Activated T-cell treated with anti-CD3 and anti-CD28 coated beads, Interleukin-2, amount 50 U/mL, for 24 hours (primary cell): ENCODE measurements at places on chromosomes 1 and 21.

DNA sequence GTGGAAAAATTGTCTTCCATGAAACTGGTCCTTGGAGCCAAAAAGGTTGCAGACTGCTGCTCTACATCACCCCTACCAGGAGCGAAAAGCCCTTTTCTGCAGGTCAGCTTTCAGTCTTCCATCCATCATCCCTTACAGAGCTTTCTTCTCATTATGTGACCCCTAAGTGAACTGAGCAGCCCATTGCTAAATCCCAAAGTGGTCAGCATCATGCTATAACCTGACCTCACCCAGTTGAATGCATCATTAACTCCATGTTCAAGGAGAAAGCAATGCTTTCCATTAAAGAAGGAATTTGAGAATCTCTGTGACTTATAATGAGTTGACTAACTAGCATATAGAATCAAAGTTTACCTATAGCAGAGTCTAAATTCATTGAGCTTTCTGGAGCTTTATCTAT, 10.4 kb upstream of the IL24 start:
- no peak overlapping the region for H3K4me3 ChIP-seq
- no peaks in the 10 kb centered on the region for H3K36me3 ChIP-seq
- peaks cover 36% of the 10 kb centered on the region for H3K4me1 ChIP-seq
- H3K27me3 ChIP-seq = no peaks in the 10 kb centered on the region

DNA sequence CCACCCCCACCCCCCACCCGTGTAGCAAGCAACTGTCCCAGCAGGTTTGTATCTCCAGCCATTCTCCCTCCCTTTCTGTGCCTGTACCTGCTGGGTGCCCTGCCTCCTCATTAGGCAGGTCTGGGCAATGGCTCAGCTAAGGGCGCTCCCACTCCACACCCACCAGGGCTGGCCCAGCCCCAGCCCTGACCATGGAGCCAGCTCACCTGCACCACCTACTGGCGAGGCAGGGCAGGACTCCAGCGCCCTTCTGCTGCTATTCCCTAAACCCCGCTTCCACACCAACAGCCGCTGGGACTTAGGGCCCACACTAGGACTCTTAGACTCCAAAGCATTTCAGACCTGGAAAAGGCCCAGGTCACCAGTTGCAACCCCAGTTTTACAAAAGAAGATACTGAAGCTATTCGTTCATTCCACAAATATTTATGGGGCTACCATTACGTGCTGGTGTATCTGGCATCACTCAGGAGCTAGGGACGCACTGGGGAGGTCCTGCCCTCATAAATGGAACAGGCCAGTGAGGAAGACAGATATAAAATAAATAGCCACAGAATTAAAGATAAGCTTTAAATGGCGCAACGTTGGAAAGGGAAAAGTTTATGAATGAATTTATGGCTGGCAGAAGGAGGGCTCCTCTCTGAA, 24.0 kb downstream of the PGLYRP3 start:
- DNase-seq = no peak
- H3K27me3 ChIP-seq = peaks cover 8% of the 10 kb centered on the region
- H3K36me3 ChIP-seq = no peaks in the 10 kb centered on the region
- H3K4me3 ChIP-seq = no peak overlapping the region

DNA sequence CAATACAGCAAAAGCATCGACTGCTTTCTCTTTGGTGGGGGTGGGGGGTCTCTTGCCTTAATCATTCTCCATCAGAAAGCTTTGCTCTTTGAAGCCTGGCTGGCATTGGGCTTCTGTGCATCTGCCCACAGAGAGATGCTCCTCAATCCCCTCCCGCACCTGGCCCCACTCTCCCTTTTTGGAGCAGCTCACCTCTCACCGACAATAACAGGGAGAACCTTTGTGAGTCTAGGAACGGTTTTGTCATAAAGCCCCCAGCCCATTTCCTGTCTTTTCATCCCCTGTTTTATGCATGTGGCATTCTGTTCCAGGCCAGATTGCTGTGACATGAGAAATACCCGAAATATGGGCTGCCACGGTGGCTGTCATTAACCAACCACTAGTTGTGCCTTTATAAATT, 469.0 kb upstream of the VAMP3 start:
- no peaks in the 10 kb centered on the region for H3K4me1 ChIP-seq
- no peak for DNase-seq
- no peak overlapping the region for H3K4me3 ChIP-seq
- no peaks in the 10 kb centered on the region for H3K36me3 ChIP-seq
- H3K27me3 ChIP-seq = peaks cover 11% of the 10 kb centered on the region

DNA sequence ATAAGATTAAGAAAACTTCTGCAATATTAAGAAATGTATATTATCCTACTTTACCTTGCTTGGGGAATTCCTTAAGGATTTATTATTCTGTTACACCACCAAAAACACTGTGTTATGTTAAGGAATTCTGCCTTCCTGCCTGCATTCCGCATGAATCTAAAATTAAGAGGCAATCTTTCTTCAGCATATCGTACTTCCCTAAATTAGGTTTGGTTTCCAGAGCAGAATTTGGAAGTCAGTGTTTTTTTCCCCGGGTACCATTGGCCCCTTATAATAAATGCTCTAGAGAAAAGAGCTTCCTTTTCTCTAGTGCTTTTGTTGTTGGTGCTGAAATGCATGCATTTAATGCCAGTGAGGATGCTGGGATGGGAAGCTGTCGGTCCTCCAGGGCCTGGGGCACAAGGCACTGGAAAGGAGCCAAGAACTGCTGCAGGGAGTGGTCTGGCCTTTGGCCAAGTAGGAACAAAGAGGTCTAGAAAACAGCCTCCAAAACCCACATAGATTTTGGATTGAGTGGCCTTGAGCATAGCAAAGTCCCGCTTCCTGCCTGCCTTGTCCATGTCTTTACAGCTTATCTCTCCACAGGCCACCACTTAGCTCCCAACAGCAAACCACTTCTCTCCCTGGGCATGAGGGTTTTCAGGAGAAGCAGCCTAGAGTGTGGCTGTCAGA, 69.9 kb downstream of the RRAGC start:
- no peak overlapping the region for H3K27ac ChIP-seq
- no peak for DNase-seq
- no peaks in the 10 kb centered on the region for H3K4me1 ChIP-seq
- H3K4me3 ChIP-seq = no peak overlapping the region
- no peaks in the 10 kb centered on the region for H3K36me3 ChIP-seq

DNA sequence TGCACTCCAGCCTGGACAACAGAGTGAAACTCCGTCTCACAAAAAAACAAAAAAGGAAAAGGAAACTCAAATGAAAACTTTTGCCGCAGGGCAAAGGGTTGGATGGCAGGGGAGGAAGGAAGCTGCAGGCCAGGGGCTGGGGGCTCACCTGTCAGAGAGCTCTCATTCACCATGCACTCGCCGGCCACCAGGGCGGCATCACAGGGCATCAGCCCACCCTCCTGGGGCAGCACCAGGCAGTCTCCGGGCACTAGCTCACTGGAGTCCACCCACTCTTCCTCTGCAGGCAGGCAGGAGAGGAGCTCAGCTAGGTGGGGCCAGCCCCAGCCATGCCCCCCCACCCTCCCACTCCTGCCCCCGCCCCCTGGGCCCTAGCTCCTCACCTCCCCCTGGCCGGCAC, 11.9 kb downstream of the ATP13A2 start:
- no peaks in the 10 kb centered on the region for H3K27me3 ChIP-seq
- H3K27ac ChIP-seq = no peak overlapping the region
- no peak for DNase-seq
- H3K4me1 ChIP-seq = no peaks in the 10 kb centered on the region
- peaks cover 77% of the 10 kb centered on the region for H3K36me3 ChIP-seq

DNA sequence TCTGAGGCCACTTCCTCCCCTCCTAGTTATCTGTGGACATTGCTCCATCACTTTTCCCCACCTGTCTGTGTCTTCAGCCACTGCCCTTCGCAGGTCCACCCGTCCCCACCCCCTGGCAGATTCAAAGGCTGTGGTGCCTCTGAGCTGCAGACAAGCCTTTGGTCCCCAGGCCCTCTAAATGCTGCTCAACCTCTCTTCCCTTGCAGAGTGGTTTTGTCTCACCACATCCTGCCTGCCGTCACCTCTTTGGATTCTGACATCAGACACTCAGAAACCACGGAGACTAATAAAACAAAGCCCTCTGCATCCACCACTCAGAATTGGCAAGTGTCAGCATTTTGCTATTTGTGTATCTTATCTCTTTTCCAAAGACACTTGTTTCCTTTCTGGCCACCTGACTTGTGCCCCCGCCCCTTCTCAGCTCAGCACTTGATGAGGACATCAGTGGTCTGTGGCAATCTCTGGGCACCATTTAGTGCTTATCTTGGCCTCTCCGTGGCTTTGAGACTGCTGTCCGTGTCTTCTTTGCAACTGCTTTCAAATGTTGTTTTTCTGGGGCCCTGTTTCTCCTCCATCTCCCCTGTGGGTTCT, 7.7 kb downstream of the CNIH3 start:
- H3K36me3 ChIP-seq = no peaks in the 10 kb centered on the region
- peaks cover 31% of the 10 kb centered on the region for H3K4me1 ChIP-seq
- peak overlapping the region; percentile 81 for H3K27ac ChIP-seq
- peak overlapping the region; percentile 36 for H3K4me3 ChIP-seq

DNA sequence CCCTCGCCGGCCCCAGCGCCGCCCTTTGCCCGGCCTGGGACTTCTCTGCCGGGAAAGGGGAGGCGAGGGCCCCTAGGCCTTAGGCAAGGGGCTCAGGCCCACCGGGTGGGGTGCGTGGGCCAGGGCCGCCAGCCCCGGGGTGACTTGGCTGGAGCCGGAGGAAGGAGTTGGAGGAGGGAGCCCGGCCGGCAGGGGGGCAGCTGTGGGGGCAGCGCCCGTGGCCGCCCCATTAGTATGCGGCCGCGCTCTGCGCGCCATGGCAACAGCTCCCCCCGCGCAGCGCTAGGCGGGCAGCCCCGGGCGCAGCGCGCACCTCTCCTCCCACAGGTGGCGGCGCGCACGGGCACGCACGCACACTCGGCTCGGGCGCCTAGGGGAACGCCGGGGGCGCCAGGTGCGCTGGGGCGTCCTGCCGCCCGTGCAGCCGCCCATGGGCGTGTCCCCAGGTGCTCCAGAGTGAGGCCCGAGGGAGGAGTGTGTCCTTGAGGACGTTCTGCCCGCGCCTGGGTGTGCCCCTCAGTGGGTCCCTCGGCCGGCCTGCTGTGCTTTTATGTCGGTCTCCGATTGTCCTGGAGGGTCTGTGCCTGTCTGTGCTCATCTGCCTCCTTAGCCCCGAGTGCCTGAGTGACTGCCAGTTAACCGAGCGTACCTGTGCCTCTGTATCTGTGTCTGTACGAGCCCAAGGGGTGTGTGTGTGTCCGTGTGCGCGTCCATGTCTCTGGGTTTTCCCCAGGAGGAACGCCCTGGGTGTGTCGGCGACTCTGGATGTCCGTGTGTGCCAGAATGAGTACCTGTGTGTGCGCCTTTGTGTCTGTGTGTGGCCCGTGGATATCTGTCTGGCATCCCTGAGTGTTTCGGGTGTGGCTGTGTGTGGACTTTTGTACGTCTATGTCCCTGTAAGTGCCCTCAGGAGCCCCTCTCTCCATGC, 38.2 kb upstream of the WASF2 start:
- H3K4me3 ChIP-seq = peak overlapping the region; percentile 64
- H3K27me3 ChIP-seq = no peaks in the 10 kb centered on the region
- peaks cover 54% of the 10 kb centered on the region for H3K4me1 ChIP-seq
- H3K27ac ChIP-seq = peak overlapping the region; percentile 58
- peak; percentile 73 for DNase-seq

DNA sequence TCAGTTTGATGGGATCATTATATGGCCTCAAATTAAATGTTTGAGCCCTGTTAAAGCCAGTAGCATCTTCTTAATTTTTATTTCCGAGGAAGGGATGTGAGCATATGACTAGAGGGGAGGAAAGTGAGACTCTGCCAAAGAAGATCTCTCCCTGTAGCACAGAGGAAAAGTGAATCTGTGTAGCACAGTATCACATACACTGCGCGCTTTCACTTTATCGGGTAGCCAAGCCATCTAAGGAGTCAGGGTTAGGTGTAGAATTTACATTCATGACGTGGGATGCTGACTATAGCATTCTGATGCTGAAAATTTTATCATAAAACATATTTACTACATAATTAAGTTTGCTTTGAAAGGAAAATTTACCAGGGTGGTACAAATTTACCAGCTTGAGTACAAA, 24.0 kb downstream of the LRRC8D start:
- peak overlapping the region; percentile 91 for H3K4me3 ChIP-seq
- H3K36me3 ChIP-seq = peaks cover 61% of the 10 kb centered on the region
- no peak for DNase-seq
- H3K4me1 ChIP-seq = peaks cover 74% of the 10 kb centered on the region

GRCh38 chr1:162944974-162945674, 84.1 kb upstream of the CCDC190 start:
- H3K27me3 ChIP-seq = peaks cover 31% of the 10 kb centered on the region
- no peaks in the 10 kb centered on the region for H3K36me3 ChIP-seq
- DNase-seq = no peak
- H3K27ac ChIP-seq = no peak overlapping the region

DNA sequence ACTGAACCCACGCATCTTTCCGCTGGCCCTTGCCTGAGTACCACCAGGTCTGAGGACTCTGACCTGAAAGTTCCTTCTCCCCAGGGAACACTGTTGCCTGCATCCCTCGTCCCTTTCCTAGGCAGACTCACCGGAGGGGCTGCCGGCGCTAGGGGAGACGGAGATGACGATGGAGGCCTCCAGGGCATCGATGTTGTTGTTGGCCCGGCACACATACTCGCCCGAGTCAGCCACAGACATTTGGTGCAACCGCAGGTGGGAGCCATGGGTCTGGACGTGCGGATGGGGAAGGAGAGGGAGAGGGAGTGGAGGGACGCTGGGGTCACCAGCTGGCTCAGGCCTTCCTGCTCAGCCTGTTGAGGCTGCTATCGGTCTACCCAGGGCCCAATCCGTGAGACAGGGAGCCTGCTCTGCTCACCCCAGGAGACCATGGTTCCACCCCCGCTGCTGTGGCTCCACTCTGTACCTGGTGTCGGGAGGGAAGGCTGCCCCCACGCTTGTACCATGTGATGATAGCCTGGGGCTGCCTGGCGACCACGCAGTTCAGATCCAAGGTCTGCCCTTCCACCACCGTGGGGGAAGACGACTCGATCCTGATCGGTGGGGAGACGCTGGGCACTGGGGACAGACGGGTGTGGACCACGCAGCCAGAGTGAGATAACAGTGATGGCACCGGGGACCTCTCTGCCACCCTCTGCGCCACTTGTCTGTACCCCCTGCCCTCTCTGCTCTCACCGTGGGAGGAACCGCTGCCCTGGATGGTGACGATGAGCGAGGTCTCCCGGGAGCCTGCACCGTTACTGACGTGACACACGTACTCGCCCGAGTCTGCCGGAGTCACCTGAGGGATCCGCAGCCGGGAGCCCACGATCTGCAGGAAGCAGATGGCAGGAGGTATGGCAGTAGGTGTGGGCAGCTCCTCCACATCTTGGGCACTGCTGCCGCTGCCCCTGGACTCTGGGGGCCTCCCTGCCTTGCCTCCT, 35.4 kb downstream of the LDLRAD2 start:
- H3K4me1 ChIP-seq = no peaks in the 10 kb centered on the region
- H3K27me3 ChIP-seq = no peaks in the 10 kb centered on the region
- no peak for DNase-seq

DNA sequence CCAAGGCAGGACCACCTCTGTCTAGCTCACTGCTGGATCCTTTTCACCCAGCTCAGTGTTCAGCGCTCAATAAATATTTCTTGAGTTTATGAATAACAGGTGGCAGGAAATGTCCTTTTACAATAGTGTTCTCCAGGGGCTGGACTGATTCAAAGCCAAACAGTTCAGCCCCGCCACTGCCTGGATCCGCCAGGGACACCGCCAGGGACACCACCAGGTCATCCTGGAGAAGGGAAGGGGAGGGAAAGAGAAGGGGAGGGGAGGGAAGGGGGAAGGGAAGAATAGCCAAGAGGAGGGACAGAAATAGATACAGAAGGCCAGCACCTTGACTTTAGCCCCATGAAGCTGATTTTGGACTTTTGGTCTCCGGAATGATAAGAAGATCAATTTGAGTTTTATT, 255.6 kb downstream of the GRIK3 start:
- H3K27ac ChIP-seq = no peak overlapping the region
- no peak for DNase-seq
- no peaks in the 10 kb centered on the region for H3K4me1 ChIP-seq
- no peak overlapping the region for H3K4me3 ChIP-seq
